H4 (cell line): ENCODE measurements at places on chromosomes 11 and 22. TPM values are rescaled to one million over a fixed set of nuclear protein-coding genes. Genes with fewer than 3 reads are reported as not detected.
A peak's percentile ranks its signal among the peaks of the same experiment; 100 is the strongest.

The AP1B1 gene
- 22.6 TPM in 2 replicates for total RNA-seq

The DCDC1 gene
- 0.08 and 0.31 TPM in 2 replicates for total RNA-seq

The ACR gene
- not detected in 2 replicates for total RNA-seq

The NXPE1 gene
- total RNA-seq: not detected in 2 replicates

The RAPSN gene
- not detected in 2 replicates for total RNA-seq

The P2RX3 gene
- not detected in 2 replicates for total RNA-seq

The INPP5J gene
- total RNA-seq: 0.45 and 0.79 TPM in 2 replicates

The AGBL2 gene
- total RNA-seq: 0.12 TPM in 2 replicates

DNA sequence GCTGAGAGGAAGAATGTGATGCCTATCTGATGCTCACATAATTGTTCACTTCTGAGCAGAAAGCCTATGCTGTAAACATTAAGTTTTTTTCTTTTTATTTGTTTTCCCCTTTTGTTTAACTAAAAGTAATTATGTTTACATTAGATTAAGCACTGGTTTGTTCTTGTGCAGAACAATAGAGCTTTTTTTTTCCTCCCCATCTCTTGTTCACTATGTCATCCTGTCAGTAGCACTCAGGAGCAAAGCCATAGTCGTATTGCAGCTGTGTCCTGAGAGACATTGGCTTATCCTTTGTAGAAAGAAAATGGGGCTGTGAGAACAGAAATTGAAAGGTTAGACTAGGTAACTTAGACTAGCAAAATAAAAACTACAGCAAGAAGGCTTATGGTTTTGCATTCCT, 301.8 kb upstream of the RAG2 start:
- DNase-seq: no peak

- DNase-seq: no peak
Observed at GRCh38 chr11:12499071-12499470, 121.7 kb downstream of the PARVA start.

DNA sequence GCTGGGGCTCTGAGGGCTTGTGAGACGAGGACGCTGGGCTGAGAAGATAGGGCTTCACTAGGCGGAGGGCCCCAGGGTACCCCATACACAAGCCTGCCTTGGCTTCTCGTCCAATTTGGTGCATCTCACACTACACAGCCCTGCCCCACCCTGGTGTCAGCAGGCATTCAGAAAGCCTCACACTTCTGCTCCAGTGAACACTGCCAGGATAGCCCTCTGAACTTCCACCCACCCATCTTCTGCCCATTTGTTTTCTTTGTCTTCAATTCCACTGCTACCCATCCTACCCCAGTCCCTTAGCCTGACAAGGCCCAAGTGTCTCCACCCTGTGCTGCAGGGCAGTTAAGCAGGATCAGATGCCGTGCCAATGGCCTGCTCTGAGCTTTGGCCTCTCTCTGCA, 1.9 kb upstream of the BUD13 start:
- no peak for DNase-seq

DNA sequence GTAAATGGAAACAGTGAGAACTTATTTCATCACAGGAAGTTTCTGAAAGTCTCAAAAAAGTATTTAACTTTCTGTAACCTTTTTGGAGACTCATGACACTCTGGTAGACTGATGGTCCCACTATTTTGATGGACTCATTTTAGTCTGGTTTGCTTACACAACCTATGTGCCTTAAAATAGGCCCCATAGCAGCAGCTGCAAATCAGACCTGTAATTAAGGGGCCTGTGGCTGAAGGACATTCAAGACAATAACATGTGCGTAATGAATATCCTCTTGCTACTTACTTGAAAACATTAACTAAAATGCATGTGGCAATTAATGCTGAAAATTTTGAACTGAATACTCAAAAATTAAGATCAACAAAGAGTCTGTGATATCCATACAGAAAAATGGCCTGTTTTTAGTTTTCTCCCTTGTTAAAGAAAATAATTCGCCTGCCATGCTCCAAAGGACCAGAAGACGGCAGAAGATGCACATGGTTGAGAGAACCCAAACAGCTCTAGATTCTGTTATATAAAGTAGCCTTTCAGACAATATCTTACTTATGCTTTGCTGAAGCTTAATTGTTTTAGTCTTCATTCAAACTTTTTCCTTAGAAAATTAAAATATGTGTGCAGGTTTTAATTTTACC, 568.5 kb downstream of the KCNA4 start:
- DNase-seq: peak; percentile 21

DNA sequence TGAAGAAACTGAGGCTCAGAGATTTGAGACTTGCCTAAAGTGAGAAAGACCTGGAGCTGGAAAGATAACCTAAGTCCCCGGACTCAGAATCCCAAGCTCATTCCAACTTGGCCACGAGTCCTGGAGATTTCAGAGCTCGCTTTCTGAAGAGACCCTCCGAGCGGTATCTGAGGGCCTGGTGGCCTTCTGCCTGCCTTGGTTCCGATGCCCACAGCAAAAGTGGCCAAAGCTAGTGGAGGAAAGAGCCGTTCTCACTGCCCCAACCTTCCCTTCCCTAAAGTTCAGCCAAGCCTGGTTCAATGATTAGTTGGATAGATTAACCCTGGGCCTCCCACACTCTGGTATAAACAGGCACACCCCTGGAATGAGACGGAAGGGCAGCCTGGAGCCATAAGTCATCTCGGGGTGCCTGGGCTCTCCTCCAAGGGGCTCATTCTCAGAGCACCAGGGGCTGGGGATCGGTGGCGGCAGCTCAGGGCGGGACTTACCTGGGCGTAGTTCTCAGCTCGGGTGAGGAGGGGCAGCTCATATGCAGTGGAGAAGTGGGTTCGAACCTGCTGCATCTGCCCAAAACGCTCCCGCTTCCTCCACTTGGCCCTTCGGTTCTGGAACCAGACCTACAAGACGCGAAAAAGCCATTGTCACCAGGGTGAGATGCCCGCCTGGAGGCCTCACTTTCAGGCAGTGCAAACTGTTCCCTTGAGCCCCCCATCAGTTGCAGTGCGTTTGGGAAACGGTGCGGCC, 42.8 kb downstream of the ALX4 start:
- DNase-seq: no peak

GRCh38 chr11:70912226-70912840, 340.0 kb downstream of the SHANK2 start:
- no peak for DNase-seq

GRCh38 chr22:36419912-36420882, 32.4 kb upstream of the MYH9 start:
- DNase-seq: no peak

DNA sequence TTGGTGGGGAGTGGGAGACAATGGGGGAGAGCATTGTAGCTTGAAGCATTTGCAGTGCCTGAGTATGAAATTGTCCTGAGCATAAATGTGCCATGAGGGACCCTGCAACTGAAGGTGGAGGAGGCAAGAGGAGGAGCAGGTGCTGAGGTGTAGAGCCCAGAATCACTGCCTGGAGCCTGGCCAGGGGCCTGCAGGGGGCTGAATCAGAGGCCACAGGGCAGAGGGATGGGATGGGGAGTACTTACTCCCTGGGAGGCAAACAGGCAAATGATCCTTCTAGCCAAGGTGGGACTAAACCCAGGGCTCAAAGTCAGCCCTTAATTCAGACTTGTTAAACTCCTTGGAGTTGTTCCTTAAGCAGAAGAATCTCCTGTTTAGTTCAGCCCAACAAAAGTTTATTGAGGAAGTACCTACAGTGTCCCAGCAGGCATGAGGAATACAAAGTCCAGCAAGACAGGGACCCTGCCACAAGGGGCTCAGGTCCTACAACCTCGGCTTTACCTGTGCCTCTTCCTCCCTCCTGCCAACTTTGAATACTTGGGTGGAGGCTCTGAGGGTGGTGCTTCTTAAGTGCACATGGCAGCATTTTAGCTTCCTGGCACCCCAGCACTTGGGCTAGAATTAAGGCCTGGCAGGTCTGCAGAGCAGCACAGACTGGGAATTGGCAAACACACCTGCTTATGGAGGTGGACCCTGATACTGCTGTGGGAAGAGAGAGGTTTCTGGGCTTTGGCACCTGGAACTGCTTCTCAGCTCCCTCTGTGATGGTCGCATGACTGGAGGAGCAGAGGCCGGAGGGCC, 20.0 kb downstream of the MICAL2 start:
- no peak for DNase-seq

DNA sequence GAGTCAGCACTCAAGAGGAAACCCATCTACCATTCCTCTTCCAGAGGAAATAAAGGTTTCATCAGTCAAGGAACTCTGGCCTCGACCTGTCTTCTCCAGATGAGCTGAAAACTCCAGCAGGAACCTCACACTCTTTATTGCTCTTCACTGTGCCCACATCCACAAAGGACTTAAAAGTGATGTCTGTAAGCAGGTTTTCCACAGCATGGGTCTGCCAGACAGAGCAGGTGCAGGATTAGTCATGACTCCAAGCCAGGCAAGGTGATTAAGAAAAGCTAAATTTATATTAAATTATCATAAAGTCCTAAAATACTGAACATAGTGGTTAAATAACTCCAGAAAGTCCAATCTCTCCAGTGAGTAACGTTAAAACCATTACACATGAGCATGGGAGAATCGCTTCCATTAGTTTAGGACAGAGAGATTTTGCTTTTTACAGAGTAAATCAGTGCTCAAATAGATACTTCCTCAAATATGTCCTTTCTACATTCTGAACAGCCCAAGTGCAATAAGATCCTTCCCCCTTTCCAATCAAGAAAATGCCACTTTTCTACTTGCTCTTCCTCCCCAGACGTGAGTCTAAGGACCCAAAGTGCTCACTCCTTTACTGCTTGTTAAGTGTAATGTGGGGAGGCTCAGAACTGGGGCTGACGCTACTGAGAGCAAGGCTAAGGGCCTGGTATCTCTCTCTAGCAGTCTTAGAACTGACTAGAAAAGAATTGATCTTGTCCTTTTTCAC, 10.7 kb upstream of the CKAP5 start:
- DNase-seq: no peak

DNA sequence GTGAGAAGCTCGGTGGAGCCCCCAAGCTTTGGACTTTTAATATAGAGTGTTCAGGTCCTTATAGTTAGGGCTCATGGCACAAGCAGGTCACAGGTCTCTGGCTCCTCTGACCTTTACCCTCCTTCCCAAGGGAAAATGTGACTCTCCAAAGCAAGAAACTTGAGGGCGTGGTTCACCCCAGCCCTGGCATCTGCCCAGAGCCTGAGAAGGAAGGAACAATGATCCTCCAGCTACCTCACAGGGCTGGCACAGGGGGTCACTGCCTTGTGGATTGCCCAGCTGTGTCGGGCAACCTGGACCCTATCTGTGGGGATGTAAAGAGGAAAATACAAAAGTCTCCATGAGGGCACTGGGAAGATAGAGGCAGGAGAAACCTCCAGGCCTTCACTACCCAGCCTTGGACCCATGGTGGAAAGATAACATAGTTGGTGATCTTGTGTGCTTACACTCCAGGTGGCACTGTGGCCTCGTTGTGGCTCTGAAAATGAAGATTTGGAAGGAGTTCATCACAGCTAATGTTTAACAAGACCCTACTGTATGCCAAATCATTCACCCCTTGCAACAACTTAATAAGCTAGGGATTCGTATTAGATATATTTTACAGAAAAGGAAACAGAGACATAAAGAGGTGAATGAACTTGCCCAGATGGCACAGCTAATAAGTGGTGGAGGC, 3.8 kb upstream of the ZNF195 start:
- no peak for DNase-seq

GRCh38 chr11:86802601-86803051, 2.3 kb downstream of the PRSS23 start:
- peak; percentile 64 for DNase-seq

GRCh38 chr11:22671751-22672150, 5.3 kb downstream of the GAS2 start:
- DNase-seq: no peak
